Suppressor macrophage treated with lipopolysaccharide for 1 hour (primary cell): ENCODE measurements at places on chromosomes 7 and 10.
A peak's percentile ranks its signal among the peaks of the same experiment; 100 is the strongest.

GRCh38 chr7:56028942-56029630 lies 22.2 kb downstream of the PSPH start:
- no peak for DNase-seq

DNA sequence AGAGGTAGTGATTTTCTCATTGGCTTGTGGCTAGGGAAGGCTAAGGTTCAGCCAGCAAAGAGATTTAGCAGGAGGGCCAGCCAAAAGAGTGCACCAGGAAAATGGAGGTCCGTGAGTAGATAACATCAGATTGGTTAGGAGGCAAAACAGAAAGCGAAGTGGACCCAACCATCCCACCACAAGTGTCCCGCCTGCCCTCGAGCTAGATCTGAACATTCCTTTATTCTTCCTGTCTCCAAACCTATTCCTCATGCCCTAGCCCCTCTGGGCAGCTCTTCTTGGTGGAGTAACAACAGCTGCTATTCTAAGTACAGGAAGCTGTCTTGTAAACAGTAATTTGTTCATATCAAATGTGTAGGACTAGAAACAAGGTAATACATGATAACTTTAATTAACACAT lies 85.7 kb upstream of the BET1 start:
- DNase-seq: no peak

DNA sequence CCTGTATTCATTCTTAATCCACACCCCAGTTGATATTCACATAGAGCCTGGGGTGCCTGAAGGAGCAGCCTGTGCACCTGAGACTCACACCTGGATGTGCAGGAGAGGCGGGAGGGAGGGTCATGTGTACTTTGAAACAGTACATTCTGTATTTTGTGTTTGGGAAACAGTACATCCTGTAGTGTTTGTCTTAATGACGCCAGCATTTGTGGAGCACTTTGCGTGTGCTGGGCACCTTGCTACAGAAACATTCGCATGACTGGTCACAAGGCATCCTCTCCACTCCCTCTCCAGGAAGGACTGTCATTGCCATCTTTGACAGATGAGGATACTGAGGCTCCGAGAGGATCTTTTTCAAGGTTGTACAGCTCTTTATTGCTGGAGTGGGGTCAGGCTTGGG lies 132.1 kb downstream of the TACC2 start:
- no peak for DNase-seq

GRCh38 chr10:74333174-74333573 lies 182.2 kb downstream of the ADK start:
- peak; percentile 25 for DNase-seq

DNA sequence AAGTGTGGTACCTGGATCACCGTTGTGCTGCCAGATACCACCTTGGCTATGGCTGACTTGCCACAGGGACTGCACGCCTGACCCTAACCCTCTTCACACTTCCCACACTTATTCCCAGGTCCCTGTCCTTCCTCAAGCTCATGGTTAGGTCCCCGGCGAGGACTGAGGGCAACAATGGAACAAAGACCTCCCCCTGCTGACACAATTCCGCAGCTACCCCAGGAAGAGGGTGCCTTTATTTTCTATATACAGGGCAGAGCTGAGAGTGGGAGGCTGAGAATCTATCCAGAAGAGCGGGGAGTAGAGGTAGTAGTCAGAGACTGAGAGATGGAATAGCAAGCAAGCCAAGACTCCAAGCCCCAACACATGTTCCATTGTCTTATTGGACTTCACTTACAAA lies 118.1 kb upstream of the SEM1 start:
- no peak for DNase-seq

DNA sequence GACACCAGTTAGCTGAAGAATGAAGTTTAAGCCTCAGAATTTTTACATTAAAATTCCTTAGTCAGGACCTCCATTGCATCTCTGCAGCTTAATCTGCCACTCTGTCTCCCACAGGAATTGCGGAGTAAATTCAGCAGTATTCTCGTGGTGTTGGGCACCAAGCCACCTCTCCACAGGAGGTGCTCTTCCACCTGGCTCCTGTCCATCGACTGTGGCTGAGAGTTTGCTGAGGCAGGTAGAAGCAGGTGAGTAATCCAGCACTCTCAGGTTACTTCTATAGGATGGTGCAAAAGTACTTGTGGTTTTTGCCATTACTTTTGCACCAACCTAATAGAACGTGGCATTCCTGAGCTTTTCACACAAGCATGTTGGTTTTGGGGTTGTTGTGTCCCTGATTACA lies 134.1 kb downstream of the GFRA1 start:
- DNase-seq: no peak

GRCh38 chr10:121138918-121139317 lies 287.8 kb downstream of the WDR11 start:
- DNase-seq: no peak

DNA sequence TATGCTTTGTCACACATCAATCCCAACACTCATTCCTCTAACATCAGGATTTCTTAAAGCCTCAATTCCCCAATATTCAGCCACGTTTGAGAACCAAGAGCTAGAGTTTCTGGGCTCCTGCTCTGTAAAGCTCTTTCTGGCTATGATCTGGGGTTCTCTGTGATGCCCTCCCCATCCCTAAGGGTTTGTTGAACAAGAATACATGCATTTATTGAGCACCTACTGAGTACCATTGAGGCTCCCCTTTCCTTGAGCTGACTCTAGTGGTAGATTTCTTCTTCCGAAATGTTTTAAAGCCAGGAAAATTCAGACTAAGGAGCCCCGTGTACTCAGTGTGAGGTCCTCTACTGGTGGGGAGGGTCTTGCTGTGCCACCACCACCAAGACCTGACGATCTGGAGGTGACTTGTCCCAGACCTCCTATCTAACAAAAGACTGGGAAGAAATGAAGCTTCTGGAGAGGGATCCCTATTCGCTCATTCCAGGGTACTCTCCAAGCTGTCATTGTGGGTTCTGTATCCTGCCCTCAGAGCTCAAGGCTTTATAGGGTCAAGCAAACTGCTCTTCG lies 23.1 kb upstream of the SRGN start:
- DNase-seq: no peak

GRCh38 chr10:114683593-114683992 lies 25.5 kb upstream of the ABLIM1 start:
- DNase-seq: no peak
